ENCODE measurements at places on chromosomes 3 and 15.

DNA sequence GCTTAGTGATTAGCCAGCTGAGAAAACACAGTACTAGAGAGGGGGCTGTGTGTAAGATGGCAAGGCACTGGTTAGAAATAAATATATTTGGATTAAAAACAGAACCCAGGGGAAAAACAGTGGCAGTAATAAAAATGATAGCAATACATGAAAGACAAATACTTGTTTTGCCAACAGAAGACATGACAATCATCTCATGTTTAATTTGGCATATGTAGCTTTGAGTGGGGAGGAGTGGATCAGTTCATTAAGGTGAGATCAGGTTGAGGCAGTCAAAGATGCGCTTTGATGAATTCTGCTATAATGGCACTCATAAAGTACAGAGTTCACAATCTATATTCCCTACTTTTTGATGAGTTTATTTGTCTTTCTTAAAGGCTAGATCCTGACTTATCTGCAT lies 3.4 kb upstream of the HGD start:
- no peak for DNase-seq

DNA sequence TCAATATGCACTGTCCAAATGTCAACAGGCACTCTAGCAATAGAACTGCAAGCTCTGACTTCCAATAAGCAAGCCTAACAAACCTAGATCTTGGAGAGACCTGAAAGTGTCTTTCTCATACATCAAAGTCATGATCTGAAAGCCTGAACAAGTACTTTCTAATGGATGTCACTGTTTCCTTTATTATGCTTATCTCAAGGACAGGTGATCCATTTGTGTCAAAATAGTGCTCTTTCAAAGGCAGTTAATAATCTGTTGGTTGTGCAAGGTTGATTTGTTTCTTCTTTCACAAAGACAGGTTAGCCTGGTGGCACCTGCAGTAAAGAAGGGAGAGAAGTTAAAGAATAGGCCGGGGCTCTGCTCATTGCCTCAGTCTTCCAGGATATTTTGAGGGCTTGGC lies 146.8 kb downstream of the EPHB1 start:
- no peak for DNase-seq

- no peak for DNase-seq
These were observed 1.6 kb upstream of the IMP3 start for GRCh38 chr15:75641603-75642002.

DNA sequence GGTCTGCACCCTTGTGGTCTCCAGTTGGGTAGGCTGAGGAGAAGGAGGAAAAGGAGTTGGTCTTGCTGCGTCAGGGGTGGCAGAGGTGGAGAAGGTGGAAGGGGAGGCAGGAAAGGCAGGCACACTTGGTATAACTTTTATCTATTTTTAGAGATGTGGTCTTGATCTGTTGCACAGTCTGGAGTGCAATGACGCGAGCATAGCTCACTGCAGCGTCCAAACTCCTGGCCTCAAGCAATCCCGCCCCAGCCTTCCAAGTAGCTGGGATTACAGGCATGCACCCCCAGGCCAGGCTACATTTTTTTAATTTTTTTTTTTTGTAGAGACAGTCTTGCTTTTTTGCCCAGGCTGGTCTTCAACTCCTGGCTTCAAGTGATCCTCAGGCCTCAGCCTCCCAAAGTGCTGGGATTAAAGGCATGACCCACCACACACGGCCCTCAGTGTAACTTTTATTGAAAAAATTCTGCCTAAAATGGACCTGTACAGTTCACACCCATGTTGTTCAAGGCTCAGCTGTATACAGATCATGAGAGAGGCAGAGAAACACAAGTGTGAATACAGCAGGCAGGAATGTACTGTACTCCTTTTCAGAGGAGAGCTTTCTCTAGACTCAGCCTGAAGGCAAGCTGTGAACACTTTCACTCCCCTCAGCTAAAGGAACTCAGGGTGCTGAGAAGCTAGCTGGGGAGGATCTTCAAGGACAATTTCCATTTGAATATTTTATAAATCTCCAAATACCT lies 2.1 kb upstream of the RHOV start:
- DNase-seq = no peak

- DNase-seq = no peak
These were observed 528.9 kb downstream of the IGSF11 start for GRCh38 chr3:118505784-118506183.

- no peak for DNase-seq
These were observed 169.9 kb downstream of the WDR72 start for GRCh38 chr15:53589520-53590057.

DNA sequence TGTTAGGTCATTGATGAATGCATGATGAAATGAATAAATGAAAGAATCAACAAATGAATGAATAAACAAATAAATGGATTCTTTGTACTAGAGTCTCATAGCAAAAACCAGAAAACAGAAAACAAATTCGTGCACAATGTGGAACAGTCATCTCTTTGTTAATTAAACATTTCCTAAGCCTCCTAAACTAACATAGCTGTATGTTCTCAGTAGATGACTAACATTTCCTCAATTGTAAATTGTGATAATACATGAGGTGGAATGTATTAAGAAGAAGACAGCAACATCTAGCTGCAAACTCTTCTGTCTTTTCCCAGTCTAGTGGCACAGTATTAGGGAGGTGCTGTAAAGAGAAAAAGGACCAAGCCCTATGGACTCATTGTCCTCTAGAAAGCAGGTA lies 1021.0 kb downstream of the MCTP2 start:
- no peak for DNase-seq

GRCh38 chr3:59654123-59654479 lies 604.3 kb upstream of the CFAP20DC start:
- no peak for DNase-seq

GRCh38 chr3:62374341-62375218 lies 1.2 kb upstream of the FEZF2 start:
- no peak for DNase-seq

DNA sequence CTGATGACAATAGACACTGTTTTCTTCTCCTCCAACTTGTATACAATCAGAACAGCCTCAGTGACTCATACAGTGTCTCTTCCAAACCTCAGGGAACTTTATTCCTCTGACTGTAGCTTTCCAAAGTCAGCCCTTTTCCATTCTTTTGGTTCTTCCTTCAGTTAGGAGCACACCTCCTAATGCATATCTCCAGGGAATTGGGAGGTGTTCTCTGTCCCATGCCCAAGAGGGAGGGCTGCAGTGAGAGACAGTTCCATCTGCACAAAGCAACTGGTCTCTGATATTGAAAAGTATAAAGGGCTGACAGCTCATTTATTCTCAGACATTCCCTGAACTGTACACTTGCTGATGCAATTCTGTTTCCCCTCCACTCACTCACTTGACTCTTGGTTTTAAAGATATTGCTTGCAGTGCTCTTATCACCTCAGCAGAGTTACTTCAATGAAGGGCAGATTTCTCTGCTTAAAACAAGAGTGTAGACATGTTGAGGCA lies 337.8 kb upstream of the TBC1D5 start:
- DNase-seq = no peak

GRCh38 chr3:71589132-71589531 lies 5.6 kb upstream of the FOXP1 start:
- no peak for DNase-seq

GRCh38 chr3:99858469-99858868 lies 40.8 kb downstream of the CMSS1 start:
- DNase-seq = no peak

- DNase-seq = no peak
These were observed 93.5 kb upstream of the ARRDC4 start for GRCh38 chr15:97866959-97867358.

GRCh38 chr15:89078851-89079810 lies 9.1 kb upstream of the ABHD2 start:
- no peak for DNase-seq

GRCh38 chr3:124969963-124970722 lies 35.6 kb upstream of the MUC13 start:
- DNase-seq = no peak

- no peak for DNase-seq
These were observed 46.0 kb downstream of the FSIP1 start for GRCh38 chr15:39736412-39737195.

GRCh38 chr3:144923046-144923775 lies 951.6 kb downstream of the DIPK2A start:
- DNase-seq = no peak

DNA sequence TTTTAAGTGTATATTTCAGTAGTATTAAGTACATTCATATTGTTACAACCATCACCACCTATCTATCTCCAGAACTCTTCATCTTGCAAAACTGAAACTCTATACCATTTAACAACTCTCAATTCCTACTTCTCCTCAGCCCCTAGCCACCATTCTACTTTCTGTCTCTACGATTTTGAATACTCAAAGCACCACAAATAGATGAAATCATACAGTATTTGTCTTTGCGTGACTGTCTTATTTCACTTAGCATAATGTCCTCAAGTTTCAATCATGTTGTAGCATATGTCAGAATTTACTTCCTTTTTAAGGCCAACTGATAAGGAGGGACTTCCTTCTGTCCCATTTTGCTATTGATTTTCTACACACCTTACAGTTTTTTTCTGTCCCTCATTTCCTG lies 593.3 kb downstream of the FHIT start:
- no peak for DNase-seq

- DNase-seq = no peak
These were observed 132.3 kb downstream of the FAM43A start for GRCh38 chr3:194817936-194818335.

- no peak for DNase-seq
These were observed 24.2 kb downstream of the ZXDC start for GRCh38 chr3:126451511-126451910.

- DNase-seq = no peak
These were observed 120.1 kb downstream of the RPL22L1 start for GRCh38 chr3:170749765-170750477.

DNA sequence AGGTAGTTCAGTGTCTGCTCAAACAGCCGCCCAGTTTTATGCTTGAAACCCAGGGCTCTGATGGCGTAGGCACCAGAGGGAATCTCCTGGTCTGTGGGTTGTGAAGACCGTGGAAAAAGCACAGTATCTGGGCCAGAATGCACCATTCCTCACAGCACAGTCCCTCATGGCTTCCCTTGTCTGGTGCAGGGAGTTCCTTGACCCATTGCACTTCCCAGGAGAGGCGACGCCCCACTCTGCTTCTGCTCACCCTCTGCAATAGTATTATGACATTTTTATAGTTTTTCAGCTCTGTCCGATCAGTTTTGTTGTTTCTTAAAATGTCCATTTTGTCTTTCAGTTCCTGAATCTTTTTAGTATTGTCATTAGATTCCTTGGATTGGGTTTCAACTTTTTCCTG lies 343.5 kb downstream of the EDEM1 start:
- DNase-seq = no peak

DNA sequence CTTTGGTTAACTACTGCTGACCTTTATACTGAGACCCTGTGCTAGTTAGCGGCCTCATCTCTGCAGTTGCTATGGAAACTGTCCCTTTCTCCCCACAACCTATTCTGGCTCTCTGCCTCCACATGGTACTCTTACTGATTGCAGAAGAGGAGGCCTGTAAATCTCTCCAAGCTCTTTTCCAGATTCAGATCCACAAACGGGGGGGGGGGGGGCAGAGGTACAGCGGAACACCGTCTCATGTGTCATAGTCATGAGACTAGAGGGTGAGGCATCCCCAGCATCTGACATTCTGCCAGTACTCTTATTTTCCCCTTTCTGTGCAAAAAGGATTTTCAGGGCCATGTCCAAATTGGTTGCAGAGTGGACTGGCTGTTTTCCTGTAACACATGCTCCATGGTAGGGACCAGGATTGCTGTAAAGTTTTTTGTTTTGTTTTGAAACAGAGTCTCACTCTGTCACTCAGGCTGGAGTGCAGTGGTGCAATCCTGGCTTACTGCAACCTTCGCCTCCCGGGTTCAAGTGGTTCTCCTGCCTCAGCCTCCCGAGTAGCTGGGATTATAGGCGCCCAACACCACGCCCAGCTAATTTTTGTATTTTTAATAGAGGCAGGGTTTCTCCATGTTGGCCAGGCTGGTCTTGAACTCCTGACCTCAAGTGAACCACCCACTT lies 8.3 kb upstream of the MAP1A start:
- no peak for DNase-seq

GRCh38 chr3:127026036-127026435 lies 43.1 kb downstream of the PLXNA1 start:
- no peak for DNase-seq

- no peak for DNase-seq
These were observed 26.7 kb upstream of the NDUFB4 start for GRCh38 chr3:120569222-120570057.

DNA sequence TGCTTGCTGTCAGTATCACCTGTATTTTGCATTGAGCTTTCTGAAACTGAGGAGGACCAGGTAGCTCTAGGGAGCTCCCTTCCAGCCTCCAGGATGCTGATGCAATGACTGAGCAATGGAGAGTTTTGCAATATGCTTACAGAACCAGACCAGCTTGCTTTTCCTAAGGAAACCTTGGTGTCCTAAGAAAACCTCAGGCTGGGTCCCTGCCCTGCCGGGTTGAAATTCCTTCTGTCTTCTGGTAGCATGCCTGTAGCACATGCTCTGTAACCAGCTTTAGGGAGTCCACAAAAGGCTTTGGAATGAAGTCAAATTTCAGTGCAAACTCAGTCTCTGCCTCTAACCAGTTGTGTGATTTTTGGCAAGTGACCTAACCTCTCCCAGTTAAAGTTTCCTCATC lies 65.8 kb upstream of the GSK3B start:
- no peak for DNase-seq

GRCh38 chr15:53218666-53219580 lies 428.8 kb upstream of the ONECUT1 start:
- DNase-seq = no peak

All from activated CD8-positive, alpha-beta memory T cell treated with anti-CD3 and anti-CD28 coated beads for 4 hours (primary cell).